Urinary bladder (tissue), 4 donors: ENCODE measurements at places on chromosomes 5 and 9. TPM values are rescaled to one million over a fixed set of nuclear protein-coding genes. Genes with fewer than 3 reads are reported as not detected.

PCDHAC2 gene
- polyA plus RNA-seq = 0.67 TPM

GLRX gene
- polyA plus RNA-seq = 61.1 TPM

PLAC8L1 gene
- 0.27 TPM for polyA plus RNA-seq

GBGT1 gene
- polyA plus RNA-seq = 14.2 TPM

CSF2 gene
- polyA plus RNA-seq = not detected

FBP2 gene
- 0.56 TPM for polyA plus RNA-seq

TAF11L11 gene
- not detected for polyA plus RNA-seq

TERT gene
- polyA plus RNA-seq = not detected

PCDHGA12 gene
- polyA plus RNA-seq = 2.9 TPM

NINJ1 gene
- polyA plus RNA-seq = 48.2 TPM

ECM2 gene
- polyA plus RNA-seq = 7.1 TPM

- DNase-seq = no peak
Observed at GRCh38 chr9:563200-563599, 278.3 kb upstream of the DMRT1 start.

DNA sequence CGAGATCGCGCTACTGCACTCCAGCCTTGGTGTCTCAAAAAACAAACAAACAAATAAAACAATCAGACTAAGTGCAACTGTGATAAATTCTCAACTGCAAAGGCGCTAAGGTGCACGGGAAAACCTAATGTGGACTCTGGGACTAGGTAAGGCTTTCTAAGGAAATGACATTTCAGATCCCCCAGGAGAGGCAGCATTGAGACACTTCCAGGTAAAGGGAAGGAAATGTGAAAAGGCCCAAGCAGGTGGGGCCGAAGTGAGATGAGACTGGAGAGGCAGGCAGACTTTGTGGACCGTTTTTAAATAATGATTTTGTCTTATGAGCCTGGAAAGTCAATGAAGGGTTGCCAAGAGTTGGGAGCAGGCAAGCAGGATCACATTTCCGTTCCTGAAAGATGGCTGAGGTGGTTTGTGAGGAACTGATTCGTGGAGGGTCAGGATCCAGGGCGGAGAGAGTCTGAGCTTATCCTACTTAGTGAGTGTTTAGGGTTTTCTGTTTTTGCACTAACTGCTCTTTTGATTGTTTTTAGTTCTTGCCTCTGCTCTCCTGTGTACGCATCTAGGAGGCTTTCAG is 2.0 kb upstream of the APBA1 start:
- DNase-seq = no peak

DNA sequence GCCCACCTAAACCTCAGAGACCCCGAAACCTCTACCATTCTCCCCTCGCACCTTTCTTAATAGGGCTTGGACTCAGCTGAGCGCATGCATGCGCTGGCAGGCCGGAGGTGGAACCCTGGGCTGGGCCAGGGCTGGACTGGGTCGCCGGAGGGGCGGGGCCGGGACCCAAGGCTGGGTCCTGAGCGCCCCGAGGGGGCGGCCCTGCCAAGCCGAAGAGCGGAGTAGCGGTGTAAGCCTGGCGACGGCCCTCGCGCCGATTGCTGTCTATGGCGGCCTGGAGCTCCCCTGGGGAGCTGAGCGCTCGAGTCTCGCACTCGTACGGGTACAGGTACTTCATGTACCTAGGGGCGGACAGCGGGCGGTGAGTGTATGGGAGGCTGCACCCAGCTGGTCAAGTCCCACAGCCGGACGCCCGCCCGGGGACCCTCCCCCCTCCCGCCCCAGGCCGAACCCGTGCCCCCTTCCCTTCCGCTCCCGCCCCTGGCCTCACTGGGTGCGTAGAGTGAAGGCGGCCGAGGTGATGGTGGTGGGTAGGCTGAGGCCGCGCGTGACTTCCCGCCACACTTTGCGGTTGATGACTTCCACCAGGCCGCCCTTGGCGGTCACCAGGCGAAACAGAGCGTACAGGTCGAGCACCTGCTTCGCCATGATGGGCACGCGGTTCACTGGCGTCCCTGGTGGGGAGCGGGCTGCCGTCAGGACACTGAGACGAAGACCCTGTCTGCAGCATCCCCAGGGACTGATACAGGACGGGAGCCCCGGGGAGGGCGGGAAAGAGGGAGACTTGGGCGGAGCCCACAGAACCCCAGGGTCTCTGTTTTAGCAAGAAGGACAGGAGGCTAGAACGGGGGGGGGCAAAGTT is 3.3 kb upstream of the DCTN3 start:
- DNase-seq = no peak

DNA sequence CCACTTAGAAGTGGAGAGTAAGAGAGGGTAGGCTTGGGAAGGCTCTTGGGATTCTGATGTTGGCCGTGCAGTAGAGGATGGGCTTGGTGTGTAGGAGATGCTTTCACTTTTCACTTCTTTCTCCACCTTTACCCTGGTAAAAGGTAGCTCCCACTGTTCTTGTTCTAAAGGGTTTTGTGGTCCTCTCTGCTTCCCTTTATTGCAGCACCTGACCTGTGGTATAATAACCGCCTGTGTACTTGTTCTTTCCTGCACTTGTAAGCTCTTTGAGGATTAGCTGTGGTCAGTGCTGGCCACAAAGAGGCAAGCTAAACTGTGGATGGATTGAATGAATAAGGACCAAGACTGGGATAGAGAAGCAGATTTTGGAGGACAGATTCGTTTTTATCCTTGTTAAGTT is 25.2 kb downstream of the KDM4C start:
- DNase-seq = no peak

DNA sequence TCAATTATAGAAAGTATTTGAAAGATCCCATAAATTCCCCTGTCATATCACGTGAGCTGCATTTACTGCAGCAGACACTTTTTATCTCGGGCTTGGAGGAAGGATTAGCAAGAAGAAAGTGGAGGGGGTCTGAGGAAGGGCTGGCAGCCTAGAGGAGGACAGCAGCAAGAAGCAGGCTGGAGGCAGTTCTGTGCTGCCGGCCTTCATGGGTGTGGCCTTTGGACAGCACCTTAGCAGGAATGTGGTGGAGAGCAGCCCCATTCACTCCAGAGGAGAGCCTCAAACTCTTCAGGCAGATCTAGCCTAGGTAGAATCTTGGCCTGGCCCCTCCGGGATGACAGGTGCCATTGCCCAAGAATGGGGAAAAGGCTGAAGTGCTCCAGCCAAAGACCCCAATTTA is 89.8 kb upstream of the GABRP start:
- no peak for DNase-seq

DNA sequence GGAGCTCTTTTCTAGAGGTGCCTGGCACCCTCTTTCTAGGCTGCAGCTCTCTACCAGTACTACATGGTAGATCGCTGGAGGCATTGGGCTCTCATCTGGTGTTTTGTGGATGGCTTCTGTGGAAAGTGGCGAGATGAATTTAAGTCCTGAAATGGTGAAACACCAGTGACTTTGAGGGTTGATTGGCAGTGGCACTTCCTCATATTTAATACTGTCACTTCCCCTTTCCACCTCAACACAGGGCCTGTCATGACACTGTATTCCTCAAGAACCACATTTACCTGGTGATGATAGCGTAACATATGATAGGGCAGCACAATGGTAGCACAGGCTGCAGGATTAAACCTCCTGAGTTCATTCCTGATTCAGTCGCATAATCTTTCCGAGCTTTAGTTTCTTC is 132.1 kb downstream of the KDM4C start:
- DNase-seq = no peak

DNA sequence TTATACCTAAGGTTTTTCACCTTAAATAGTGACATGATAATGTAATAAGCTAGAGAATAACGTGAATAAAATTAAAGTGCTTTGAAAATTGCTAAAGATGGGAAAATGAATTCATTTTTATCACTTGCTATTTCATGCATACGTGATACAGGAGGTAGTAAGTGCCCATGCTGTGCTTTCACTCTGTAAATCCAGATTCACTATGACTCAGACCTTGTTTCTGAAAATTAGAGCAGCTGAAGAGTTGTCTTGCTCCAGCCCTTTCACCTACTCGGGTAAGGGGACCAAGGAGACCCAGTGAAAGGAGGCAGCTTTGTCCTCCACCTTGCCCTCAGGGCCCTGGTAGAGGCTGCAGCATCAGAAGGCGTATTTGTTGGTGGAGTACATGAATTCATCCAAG is 87.9 kb downstream of the ANKH start:
- no peak for DNase-seq

GRCh38 chr9:28163619-28164018 is 590.3 kb upstream of the C9orf72 start:
- DNase-seq = no peak

DNA sequence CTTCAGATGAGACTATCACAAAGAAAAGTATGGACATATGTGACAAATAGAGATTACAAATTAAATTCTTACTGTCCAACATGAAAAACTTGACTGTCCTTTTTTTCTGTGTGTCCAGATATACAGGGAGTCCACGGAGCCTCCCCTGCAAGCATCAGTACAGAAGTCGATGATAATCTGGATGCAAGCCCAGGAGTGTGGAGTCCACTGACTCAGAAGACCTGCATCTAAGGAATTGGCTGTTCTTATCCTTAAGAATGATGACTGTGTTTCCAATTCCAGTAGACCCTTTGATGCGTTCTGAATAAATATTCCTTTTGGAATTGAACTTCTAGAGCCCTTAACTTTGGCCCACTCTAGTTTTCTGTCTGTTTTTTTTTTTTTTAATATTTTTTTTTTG is 56.7 kb upstream of the TAF11L2 start:
- no peak for DNase-seq

DNA sequence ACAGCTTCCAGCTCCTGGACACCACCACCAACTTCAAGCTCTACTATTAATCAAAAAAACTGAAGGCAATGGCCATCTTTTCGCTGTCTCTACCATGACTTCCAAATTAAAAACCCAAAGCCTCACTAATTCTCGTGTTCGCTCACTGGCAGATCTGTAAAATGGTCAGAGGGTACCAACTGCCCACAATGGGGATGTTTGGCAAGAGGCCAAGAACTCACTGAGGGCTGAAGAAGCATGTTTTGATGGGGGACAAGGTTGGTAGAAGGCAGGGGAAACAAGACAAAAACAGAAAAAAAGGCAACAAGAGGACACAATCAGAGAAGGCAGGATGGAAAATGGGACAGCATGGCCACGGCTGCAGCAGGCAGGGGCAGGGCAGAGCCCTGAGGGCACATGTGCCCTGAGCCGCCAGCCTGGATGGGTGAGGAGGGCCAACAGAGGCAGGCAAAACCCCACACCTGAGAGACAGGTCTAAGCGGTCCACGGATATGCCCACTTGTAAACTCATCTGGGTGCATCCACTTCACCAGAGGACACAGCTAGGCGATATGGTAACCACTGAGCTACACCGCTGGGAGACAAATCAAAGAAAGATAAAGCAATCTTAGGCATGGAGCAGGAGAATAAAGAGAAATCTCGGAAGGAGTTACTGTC is 50.3 kb downstream of the PFDN1 start:
- DNase-seq = no peak

DNA sequence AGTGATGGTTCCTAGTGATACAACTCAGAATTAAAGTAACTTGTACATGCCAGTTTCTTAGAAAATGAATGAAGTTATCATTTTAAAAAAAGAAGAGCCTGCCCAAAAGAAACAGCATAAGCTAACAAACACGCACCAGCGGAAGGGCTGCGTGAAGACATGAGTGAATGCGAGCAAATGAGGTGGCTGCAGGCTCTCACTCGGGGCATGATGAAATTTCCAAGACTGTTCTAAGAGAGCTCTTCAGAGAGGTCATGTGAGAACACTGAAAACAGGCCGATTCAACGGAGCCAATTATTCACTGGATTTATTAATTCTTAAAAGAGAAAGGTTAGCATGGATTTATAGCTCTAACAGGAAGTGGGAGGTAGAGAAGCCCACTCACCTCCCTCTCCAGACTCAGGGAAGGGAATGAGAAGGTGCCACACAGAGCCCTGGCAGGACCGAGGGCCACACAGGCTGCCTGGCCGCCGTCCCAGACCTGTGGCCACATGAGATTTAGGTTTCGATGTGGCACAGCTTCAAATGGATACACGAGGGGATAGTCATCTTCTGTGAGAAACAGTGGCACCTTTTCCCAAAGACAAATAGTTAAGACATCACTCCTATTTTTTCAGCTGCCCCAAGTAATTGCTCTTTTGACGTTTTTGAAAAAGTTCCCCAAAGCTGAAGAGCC is 55.5 kb downstream of the HABP4 start:
- no peak for DNase-seq

DNA sequence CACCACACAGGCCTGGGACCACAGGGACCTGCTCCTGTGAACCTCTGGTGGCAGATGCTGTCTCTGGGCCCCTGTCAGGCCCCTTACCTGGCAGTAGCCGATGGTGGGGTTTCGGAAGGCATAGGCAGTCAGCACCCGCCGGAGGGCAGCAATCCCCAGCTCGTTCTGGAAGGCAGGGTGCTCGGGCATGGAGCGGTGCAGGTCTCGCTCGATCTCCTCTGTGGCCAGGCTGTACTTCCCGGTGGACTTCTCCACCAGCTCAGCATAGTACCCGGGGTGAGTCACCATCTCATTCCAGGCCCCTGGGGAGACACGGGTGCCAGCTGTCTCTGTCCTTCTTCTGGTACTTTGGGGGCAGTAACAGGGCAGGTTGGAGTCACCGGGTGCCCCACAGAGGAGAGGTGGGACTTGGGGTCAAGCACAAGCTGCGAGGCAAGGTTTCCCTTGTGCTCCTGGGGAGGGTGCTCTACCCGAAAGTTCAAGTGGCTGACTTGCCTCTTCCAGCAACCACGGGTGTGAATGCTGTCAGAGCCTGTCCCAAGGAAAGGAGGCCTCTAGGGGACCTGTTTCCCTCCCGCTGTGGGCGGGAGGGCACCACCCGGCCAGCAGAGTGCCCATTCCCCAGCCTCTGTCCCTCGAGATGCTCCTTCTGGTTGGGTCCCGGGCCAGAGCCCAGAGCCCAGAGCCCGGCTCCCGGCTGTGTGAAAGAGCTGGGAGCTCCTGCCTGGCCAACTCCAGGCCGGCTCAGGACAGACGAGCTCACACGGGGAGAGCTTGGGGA is 19.8 kb upstream of the MRNIP start:
- DNase-seq = no peak

GRCh38 chr5:43245724-43246385 is 53.8 kb downstream of the NIM1K start:
- DNase-seq = no peak

DNA sequence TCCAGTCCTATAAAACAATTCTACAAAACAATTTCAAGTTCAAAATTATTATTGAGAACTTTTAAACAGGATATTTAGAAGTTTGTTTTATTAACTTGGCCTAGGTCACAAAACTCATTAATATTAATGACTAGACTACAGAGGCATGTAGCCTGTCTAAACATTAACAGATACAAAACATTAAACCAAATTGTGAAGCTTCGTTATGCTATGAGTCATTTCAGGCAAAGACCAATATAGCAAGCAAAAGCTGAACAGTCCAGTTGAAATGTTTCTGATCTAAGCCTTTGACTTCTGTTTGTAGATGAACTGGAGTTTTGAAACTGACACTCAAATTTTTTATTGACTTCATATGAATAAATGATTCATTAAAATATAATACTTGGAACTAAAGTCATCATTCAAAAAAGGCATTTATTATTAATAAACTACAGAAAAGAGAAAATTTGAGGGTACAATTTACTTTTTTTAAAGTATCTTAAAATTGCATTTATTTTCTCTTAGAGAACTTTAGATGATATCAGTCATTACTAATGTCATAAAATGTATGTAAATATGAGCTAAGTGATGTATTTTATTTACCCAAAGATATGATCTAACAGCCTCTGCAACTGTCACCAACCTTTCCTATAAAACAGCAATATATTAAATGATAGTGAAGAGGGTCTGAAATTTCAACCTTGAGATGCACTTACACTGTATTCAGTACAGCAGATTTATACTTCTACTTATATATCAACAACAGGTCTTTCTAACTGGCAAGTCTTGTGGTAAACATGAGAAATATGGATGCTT is 188.8 kb downstream of the COMMD10 start:
- DNase-seq = no peak
